Transverse colon (tissue), 4 donors: ENCODE measurements at places on chromosomes 13 and 19. TPM values are rescaled to one million over a fixed set of nuclear protein-coding genes. Genes with fewer than 3 reads are reported as not detected.

TEX26 gene
- total RNA-seq = not detected

BCAM gene
- total RNA-seq = 19.5 TPM

ANKLE1 gene
- total RNA-seq = not detected

GRCh38 chr13:71924931-71925330, 57.9 kb upstream of the DACH1 start:
- H3K27ac ChIP-seq = no peak overlapping the region
- H3K4me3 ChIP-seq = no peak overlapping the region
- H3K27me3 ChIP-seq = no peaks in the 10 kb centered on the region

- DNase-seq = no peak
- H3K4me3 ChIP-seq = no peak overlapping the region
- no peak overlapping the region for H3K27ac ChIP-seq
Observed at GRCh38 chr13:46310066-46310465, 77.0 kb downstream of the RUBCNL start.

DNA sequence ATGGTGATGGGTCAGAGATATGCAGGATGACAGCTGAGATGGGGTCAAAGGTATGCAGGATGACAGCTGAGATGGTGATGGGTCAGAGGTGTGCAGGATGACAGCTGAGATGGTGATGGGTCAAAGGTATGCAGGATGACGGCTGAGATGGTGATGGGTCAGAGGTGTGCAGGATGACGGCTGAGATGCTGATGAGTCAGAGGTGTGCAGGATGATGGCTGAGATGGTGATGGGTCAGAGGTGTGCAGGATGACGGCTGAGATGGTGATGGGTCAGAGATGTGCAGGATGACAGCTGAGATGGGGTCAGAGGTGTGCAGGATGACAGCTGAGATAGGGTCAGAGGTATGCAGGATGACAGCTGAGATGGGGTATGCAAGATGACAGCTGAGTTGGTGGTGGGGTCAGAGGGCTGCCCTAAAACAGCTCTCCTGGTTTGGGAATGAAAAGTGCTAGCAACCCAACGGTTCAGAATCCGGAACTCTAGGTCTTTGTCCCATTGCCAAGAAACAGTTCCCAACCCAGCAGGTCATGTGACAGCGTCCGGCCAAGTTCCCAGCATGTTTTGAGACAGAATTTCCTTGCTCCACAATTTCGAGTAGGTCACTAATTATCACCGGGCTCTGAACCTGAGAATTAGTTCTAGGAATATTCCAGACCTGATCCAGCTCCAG, 3.2 kb downstream of the SELENOW start:
- H3K36me3 ChIP-seq = no peaks in the 10 kb centered on the region
- no peak overlapping the region for H3K4me3 ChIP-seq
- peak overlapping the region; percentile 95 for H3K27ac ChIP-seq
- H3K27me3 ChIP-seq = no peaks in the 10 kb centered on the region

DNA sequence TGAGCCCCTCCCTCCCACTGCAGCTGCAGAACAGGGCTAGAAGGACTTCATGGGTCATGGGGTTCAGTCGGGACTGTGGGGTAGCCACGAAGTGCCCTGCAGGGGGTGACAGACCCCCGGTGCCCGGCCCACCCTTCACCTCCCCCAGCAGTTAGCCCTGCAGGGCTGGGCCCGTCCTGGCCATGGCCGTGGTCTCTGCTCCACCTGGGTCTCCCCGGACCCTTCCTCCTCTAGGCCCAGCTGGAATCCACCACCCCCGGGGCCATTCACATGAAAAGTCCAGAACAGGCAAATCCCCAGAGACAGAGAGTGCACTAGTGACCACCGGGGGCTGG, 17.3 kb downstream of the MKNK2 start:
- no peak overlapping the region for H3K4me3 ChIP-seq
- peaks cover 38% of the 10 kb centered on the region for H3K4me1 ChIP-seq
- H3K27me3 ChIP-seq = no peaks in the 10 kb centered on the region
- DNase-seq = no peak

DNA sequence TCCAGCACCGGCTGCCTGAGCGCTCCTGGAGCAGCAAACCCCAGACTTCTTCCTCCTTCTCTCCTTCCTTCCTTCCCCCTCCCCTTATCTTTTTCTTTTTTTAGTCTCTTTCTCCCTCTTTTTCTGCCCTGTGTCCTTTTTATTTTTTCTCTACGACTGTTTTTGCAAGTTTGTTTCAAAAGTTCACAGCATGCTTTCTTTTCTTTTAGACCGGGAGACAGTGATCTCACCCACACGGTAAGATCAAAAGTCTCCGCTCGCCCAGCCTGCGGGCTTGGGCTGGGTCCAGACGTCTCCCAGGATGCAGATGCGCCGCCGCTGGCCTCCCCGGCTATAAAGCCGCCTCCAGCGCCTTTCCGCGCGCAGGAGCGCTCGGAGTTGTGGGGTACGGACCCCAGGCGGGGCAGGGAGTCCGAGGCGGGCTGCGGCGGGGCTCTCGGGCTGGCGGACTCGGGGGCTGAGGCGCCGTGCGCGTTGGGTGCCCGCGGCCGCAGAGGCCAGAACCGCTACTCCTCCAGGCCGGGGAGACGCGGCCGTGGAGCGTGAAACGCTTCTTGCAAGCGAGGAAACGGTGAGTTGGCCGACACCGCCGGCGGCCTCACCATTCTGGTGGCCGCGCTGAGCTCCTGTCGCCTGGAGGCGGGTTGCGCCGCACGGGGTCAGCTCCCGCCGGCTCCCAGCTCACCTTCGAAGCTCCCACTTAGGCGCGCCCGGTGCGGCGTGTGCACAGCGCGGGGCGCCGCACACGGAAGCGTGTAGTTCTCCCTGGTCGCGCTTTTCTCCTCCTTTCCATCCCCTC, 2.0 kb upstream of the TSHZ3 start:
- peak; percentile 31 for DNase-seq
- H3K4me3 ChIP-seq = peak overlapping the region; percentile 82
- H3K27me3 ChIP-seq = peaks cover 96% of the 10 kb centered on the region

DNA sequence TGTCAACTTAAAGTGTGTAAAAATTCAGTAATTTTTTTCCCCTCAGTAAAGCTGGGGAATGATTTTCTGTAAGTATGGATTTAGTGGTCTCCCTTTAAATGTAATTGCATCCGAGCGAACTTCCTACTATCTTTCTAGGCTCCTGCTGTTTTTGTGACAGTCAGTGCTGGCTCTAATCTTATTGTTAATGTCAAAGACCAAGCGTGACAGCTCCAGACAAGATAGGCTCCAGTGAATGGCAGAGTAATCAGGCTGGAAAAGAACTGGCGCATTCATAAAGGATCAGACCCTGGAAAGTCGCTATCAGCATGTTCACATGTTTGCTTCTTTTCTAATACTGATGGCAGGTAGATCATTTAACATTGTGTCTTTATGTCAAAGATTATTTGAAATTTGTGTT, 908.0 kb upstream of the ATXN8OS start:
- no peaks in the 10 kb centered on the region for H3K36me3 ChIP-seq
- H3K27ac ChIP-seq = no peak overlapping the region
- H3K4me1 ChIP-seq = no peaks in the 10 kb centered on the region
- H3K4me3 ChIP-seq = no peak overlapping the region

- no peak for DNase-seq
- no peak overlapping the region for H3K27ac ChIP-seq
- no peaks in the 10 kb centered on the region for H3K36me3 ChIP-seq
- H3K27me3 ChIP-seq = no peaks in the 10 kb centered on the region
- H3K4me3 ChIP-seq = no peak overlapping the region
Observed at GRCh38 chr19:10201176-10201575, 6.4 kb upstream of the DNMT1 start.

DNA sequence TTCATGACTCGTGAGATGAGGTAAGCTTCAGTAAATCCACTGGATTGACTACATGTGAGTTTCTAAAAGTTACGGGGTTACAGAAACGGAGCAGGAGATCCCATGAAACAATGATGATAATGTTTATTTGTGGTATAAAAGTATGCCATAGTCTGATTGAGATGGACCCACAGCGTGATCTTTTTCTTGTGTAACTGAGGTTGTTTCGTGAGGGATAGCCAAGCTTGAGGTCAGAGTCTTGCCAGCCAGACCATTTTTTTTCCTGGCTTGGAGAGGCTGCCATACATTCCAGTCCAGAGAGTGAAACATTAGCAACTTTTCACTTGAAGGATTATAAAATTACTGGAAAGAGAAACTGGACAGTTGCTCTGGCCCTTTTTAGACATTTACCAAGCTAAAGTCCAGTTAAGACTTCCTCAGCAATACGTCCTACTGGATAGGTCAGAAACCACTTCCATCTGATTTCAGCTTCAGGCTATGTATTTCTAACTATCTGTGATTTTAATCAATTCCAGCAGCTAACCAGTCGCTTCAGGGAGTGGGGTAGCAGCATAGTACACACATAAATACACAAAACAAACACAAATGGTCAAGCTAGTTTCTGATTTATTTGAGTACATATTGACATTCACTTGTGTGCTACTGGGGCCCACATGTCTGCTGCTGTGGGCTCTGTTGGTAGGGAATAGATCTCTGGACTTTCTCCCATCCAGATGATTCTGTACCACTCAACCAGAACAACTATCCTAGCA, 194.6 kb downstream of the POSTN start:
- no peak overlapping the region for H3K4me3 ChIP-seq
- no peak overlapping the region for H3K27ac ChIP-seq
- H3K4me1 ChIP-seq = no peaks in the 10 kb centered on the region
- H3K27me3 ChIP-seq = no peaks in the 10 kb centered on the region
